CD4-positive, alpha-beta T cell treated with Interleukin-17A for 4 hours (primary cell): ENCODE measurements at places on chromosomes 3 and 15.

GRCh38 chr3:43423639-43424038 lies 137.3 kb downstream of the SNRK start:
- DNase-seq: no peak

DNA sequence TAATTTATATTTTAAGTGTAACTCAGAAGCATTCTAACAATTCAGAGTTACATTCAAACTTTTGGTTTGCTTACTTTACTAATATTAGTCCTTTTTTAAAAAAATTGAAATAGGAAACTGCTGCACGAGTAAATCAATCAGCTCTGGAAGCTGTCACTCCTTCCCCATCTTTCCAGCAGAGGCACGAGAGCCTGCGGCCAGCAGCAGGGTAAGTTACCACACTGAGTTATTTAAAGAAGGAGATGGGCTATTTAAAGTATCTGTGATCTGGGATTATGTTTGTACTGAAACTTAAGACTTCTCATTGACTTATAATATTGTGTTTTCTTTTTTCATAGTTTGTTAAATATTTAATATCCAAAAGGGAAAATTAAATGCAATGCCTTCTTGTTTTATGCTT lies 29.3 kb downstream of the APPL1 start:
- no peak for DNase-seq

DNA sequence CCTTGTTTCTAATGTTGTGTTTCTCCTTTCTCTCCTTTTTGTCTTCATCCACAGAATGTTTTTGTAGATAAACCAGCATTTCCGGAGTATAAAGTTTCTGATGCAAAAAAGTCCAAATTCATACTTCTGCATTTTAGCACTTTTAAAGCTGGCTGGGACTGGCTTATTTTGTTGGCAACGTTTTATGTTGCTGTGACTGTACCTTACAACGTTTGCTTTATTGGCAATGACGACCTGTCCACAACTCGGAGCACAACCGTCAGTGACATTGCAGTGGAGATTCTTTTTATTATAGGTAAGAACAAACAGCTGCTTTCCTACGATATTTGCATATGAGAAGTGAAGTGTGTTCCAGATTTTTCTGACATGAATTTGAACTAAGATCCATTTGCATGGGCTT lies 199.4 kb downstream of the KCNH8 start:
- no peak for DNase-seq

GRCh38 chr3:4581124-4581424 lies 87.9 kb downstream of the ITPR1 start:
- no peak for DNase-seq

- DNase-seq: no peak
Observed at GRCh38 chr3:21345382-21345976, 405.5 kb downstream of the ZNF385D start.

DNA sequence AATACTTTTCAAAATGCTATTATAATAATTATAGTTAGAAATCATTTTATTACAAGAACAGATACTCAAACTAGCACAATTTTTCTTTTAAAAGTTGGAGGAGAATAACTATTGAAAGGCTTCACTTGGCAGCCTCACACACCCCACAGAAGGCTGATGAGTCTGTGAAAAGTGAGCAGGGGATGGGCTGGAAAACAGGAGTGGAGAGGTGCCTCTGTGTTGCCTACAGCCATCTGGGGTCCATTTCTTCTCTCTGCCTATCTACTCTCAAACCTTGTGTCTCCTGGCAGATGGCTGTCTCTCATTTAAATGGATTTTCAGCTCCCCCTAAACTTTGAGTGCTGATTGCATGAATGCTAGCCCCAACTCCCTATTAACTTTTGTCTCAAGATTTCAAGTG lies 230.8 kb downstream of the CLSTN2 start:
- DNase-seq: no peak

DNA sequence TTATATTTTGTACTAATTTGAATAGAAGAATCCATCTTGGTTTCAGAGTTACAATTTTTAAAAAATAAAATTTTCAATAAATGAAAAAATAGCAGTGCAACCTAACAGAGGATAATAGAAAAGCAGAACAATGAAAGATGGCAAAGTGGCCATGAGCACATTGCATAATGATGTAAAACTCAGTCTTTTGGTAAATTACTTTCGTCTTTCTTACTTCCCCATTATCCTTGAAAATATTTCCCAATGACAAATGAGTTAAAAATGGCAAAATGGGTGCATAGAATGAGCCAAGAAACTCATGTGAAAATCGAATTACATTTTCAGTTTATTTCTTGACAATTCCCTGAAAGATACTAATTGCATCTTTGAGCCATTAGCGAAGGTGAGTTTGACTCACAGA lies 236.4 kb downstream of the CDIN1 start:
- no peak for DNase-seq

- no peak for DNase-seq
Observed at GRCh38 chr3:4993276-4994143, 14.3 kb downstream of the BHLHE40 start.

DNA sequence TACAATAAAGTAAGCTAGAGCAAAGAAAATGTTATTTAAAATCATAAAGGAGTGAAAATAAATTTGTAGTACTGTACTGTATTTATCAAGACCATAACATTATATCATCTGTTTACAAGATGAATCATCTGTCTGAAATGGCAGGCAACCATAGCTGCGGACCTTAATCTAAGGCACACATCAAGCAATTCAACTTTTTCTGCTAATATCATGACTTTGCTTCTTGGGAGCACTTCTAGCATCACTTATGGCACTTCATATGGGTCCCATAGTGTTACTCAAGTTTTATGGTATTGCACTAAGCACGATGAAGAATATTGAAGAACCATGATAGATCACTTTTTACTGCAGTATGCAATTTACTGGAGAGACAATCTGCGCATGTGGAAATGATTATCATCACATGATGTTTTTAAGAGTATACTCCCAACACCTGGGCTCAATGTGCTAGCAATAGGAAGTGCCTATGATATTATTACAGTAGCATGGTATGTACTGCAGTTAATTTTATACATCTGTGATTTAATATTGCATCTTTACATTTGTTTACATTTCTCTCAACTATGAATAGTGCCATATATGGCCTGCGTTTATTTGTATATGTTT lies 137.7 kb upstream of the NECTIN3 start:
- DNase-seq: no peak

DNA sequence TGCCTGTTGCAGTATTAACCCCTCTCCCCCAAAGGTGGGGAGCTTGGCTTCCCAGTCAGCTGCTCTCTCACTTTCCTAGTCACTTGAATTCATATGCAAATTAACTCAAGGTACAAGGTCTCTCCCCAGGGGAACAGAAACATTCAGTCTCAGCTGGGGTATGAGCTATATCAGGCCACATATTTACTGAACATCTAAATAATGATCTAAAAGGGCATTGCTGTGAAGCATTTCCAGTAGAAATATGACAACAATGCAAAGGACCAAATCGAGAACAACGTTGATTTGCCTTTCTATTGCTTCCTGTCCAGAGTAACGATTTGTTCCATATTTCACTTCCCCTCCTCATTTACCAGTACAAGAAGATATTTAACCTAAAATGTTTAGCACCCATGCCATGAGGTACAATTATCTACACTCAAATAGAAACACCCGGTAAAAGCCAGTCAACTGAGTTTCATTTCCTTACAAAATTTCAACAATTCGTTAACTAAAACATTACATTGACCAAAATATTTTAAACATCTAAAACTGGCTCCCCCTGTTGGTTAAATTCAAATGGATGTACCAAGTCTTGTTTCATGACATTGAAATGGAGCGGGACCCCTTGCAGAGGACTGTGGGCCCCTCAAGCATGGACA lies 36.5 kb upstream of the KLHL6 start:
- DNase-seq: peak; percentile 9
